CD4-positive, alpha-beta T cell treated with Interleukin-1 beta for 1 hour (primary cell): ENCODE measurements at places on chromosomes 13 and 19.

GRCh38 chr13:107585469-107586180 lies 629.7 kb downstream of the LIG4 start:
- DNase-seq: no peak

DNA sequence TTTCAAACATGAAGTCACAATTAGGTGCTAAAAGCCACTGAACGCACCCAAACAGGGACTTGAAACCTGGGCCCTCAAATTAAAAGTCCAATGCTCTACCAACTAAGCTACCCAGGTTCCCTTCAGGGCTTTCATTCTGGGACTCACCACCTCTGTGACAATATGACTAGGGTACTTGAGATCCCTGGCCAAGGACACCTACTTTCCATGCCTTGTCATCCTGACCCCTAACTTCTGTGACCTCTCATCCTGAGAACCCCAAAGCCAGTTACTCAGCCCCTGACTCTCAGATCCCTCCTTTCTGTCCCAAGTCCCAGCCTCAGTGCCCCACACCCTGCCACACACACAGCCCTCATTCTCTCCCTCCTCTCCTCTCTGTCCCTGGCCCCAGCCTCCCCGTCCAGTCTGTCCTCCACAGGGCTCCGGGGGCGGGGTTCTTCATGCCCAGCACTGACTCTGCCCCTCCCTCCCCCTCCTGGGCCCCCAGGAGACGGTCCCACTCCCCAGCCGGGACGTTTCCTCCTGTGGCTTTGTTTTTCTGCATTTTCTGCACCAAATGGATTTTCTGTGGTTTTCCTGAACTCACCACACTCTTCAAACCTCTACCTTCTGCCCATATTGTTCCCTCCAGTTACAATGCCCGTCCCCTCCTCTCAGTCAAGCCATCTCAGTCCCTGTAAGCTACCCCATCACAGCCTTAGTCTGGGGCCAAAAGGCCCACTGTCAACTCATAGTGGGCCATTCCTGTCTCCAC lies 7.0 kb downstream of the RCN3 start:
- no peak for DNase-seq

- no peak for DNase-seq
Observed at GRCh38 chr19:38405276-38405675, 2.4 kb downstream of the FAM98C start.

GRCh38 chr19:30887042-30887441 lies 462.2 kb downstream of the TSHZ3 start:
- DNase-seq: no peak

DNA sequence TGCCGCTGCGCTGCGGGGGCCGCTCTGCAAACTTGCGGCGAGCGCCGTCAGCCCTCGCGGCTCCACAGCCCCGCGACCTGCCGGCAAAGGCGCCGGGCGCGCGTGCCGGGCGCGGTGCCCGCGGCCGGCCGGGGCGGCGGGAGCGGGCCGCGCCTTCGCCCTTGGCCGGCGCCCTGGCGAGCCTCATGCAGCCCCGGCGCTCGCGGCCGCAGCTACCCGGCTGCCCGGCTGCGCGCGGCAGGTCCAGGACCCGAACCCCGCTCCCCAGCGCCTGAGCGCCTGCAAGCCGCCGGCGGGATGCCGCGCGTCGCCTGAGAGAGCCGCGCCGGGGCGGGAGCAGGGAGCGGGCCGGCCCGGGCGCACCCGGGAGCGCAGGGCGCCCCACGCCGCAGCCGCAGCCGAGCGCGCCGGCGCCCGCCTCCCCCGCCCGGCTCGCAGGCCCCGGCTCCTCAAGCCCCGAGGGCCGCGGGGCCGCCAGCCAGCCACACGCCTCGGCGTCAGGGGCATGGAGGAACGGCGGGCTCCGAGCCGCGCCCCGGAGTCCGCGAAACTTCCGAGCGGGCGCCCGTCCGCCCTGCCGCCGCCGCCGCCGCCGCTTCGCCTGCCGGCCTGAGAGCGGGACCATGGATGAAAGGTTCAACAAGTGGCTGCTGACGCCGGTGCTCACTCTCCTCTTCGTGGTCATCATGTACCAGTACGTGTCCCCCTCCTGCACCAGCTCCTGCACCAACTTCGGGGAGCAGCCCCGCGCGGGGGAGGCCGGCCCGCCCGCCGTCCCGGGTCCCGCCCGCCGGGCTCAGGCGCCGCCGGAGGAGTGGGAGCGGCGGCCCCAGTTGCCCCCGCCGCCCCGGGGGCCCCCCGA lies 564 bp downstream of the HS6ST3 start:
- DNase-seq: no peak

DNA sequence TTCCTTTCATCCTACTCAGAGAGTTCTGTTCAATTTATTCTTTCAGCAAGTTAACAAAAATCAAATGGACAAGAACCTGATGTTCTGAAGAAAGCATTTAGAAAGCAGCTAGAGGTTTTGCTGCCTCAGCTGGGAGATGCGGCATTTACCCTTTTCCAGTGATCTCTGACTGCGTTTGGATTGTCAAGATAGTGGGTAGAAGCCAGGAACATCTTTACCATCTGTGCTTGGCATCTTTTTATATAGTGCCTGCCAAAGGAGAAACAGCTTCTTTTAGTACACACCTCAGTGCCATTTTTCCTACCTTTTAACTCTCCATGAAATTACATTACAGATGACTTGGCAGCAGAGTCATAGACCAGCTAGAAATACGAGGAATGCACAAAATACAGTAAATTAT lies 680.8 kb downstream of the SLITRK1 start:
- no peak for DNase-seq

GRCh38 chr19:32581705-32582179 lies 752 bp downstream of the PDCD5 start:
- DNase-seq: no peak

GRCh38 chr13:67343777-67344176 lies 113.6 kb upstream of the PCDH9 start:
- DNase-seq: no peak
